ENCODE measurements at places on chromosomes 2 and 18.

GRCh38 chr2:149020432-149020851 is 18.1 kb upstream of the LYPD6B start:
- DNase-seq = peak; percentile 77

DNA sequence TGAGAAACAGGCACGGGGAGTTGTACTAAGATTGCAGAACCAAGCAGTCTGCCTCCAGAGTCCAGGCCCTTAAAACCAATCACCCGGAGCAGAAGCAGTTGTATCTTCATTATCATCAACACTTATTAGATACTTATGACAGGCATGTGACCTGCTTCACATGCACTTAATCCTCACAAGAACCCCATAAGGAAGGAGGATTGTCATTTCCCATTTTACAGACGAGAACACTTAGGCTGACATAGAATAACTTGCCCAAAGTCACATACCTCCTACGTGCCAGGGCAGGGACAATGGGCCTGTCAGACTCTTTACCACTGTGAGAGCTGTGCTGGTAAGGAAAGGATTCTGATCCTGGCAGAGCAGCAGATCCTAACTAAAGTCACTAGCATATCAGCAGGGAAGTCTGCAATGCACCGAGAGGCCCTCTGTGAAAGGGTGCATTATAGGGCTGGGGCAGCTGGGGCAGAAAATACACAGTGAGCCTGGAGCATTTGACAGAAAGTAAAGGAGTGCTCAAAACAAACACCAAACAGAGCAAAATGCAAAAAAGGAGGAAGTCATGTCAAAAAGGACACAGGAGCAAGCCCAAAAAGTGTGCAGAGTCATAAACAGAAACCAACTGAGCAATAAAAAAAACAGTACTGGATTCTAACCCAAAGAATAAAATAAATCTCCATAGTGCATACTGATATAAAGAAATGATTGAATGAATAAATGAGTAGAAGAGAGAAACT is 55.9 kb upstream of the SP3 start:
- no peak for DNase-seq

- DNase-seq = no peak
These were observed 179.9 kb downstream of the RPIA start for GRCh38 chr2:88871336-88871735.

GRCh38 chr2:147712051-147712450 is 132.8 kb upstream of the ACVR2A start:
- DNase-seq = no peak
